ENCODE measurements at places on chromosomes 1 and 21.
A peak's percentile ranks its signal among the peaks of the same experiment; 100 is the strongest.

GRCh38 chr1:20124456-20125057 is 5.2 kb upstream of the PLA2G2D start:
- DNase-seq: no peak

DNA sequence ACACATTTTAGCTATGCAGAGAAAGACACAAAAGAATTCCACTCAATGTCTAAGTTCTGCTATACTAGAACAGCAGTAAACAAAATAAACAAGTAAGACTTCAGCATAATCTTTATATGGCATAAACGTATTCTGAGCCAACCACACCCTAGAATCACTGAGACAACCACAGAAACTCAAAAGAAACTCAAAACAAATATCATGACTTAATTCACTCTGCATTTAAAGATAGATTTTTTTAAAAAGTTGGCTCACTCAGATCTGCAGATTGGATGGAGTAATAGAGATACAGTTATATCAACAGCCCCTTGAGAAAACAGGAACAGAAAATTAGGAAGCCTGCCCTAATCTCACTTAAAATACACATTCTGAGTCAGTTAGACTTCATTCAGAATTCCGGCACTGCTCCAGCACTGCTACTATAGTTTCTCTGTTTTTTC is 95.0 kb downstream of the COL24A1 start:
- DNase-seq: no peak

DNA sequence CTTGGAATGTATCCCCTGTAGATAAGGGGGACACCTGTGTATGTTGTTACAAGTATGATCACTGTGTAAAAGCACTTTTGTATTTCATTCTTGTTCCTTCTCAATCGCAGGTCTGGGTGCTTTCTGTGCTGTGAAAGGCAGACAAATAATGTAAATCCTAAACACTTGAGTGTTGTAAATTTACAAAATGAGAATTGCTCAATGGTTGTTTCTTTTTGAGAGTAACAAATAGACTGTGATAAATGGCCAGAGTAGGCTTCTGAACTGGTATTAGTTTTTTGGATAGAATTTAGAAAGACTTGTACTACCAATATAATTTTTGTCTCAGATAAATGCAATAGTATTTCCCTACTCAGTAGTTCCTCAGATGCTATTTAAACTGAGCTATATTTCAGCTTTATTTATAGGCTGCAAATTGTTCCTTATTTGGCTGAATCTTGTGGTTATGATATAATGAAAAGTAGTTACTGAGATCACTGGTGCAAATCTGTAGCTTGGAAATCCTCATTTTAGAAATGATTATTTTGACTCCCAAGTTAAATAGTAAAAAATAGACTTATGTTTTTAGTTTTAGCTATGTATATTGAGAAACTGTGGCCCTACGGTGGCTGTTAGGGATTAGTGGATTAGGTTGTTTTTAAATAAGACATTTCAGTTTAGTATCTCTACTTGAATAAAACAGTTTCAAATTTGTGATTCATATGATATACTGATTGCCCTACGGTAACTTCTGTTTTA is 9.2 kb downstream of the BACH1 start:
- DNase-seq: no peak

DNA sequence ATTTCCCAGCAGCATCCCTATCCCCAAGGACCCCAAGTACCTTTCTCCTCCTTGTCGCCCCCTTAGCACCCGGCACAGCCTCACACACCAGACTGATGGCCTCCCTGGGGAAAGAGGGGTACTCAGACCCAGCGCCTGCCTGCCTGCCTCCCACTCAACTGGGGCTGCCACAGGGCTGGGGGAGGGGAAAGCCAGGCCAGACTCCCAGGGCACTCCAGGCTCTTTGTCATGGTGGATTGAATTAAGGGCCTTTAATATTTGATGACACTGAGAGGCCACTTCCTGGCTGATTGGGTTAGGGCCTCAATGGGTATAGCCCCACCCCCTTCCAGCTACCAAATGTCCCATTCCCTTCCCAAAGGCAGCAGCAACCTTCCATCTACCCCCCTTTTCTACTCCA is 1.8 kb downstream of the SHC1 start:
- no peak for DNase-seq

- DNase-seq: no peak
Observed at GRCh38 chr1:17671314-17671705, 83.8 kb upstream of the ACTL8 start.

DNA sequence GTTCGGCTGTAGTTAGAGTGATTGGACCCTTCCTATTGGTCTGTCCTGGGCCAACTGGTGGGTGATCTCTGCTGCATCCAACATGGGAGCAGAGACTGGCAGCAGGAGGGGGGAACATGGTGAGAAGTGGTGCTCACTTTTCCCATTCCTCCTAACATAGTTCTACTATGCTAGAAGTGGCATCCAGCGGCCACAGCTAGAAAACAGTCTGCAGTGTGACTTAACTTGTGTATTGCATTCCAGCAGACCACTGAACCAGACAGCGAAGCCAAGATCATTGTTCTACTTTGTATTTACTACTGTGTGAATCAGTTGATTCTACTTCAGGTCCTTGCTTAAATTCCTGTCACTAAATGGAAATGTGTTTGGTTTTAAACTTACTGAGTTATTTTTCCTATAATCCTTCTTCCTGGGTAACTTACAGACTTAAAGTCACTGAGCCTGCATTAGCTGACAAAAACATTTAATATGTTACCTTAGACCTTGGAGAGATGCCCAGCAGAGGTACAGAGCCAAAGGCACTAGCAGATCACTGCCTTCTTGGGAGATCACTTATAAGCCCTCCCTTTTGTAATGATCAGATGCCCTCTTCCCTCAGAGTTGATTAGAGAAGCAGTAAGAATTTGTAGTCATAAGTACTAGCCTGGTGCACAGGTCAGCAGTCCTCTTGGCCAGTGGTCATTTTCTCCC is 8.2 kb downstream of the FABP3 start:
- DNase-seq: no peak

- DNase-seq: no peak
Observed at GRCh38 chr1:186076006-186076405, 299.0 kb downstream of the TPR start.

- DNase-seq: no peak
Observed at GRCh38 chr1:182149411-182149965, 88.0 kb upstream of the ZNF648 start.

DNA sequence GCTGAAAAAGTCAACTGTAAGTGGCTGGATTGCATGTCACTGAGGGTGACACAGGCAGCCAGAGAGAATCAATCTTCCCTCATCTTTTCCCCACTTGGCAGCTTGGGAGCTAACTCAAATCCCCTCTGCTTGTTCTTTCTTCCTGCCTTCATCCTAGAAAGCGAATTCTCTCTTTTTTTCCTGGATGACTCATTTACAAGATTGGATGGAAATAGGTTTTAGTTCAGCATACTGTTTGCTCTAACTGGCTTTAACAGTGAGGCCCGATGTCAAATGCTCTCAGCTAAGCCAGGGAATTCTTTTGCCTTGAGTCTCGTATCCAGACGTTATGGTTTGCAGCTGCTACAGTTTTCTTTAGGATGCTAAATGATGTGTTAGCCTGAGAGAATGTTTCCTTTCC is 72.7 kb downstream of the HUNK start:
- DNase-seq: no peak

DNA sequence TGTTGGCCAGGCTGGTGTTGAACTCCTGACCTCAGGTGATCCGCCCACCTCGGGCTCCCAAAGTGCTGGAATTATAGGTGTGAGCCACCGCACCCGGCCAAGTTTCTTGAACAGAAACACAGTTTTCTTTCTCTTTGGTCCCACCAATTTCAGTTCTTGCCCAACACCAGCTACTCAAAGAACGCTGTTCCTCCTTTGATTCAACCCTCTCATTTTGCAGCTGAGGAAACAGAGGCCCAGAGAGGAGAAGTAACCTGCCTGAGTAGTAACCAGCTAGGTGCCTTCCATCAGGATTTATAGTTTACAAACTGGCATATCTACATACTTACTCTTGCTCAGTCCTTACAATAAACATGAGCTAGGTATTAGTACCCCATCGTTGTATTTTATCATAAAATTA is 119.9 kb downstream of the SYF2 start:
- DNase-seq: no peak

- no peak for DNase-seq
Observed at GRCh38 chr1:17742583-17742982, 12.6 kb upstream of the ACTL8 start.

DNA sequence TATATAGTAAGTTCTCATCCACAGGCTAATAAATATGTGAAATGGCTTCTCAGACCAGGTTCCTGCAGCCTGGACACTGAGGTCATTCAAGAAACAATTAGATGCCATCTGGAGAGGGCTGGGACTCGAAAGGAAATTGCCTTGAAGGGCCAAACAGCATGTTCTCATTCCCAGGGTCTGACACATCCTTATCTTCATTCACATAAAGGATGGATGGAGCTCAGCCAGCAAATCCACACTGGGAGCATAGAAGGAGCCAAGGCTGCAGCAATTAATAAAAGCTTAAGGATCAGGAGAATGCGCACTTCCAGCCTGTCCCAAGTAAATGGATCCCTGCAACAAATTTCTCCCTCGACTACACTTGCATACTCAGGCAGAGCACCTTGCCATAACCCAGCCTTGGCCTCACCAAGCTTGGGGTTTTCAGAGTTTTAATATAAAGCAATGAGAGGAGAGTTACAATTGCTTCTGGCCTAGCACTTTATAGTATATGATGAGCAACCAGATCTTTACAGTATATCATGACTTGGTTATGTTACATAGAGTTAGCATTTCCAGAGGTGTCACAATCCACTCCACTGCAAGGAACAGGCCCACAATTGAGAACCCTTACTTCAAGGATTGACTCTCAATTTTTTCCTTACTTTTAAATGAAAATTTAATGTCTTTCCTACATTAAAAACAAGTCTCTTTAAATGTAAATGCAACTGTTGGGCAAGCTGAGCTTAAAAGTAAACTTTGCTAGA is 55.9 kb downstream of the BCAR3 start:
- peak; percentile 95 for DNase-seq

DNA sequence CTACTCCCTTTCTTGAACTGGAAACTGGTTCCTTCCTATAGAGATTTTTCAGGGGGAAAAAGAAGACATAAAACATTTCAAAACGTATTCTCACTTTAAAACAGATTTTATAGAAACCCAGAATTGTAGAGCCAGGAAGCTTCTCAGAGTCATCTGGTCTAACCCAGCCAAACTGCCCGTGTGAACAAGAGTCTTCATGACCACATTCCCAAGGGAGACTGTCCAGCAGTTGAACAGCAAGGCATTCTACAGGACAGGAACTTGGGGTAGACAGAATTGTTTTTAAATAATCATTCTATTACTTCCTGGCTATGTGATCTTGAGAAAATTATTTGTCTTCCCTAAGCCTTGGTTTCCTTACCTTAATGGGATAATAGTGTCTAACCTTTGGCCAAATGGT is 163.5 kb upstream of the IVNS1ABP start:
- no peak for DNase-seq

GRCh38 chr21:34593954-34594531 is 20.9 kb downstream of the RCAN1 start:
- DNase-seq: no peak

GRCh38 chr1:147243841-147244240 is 1.4 kb downstream of the CHD1L start:
- DNase-seq: no peak

DNA sequence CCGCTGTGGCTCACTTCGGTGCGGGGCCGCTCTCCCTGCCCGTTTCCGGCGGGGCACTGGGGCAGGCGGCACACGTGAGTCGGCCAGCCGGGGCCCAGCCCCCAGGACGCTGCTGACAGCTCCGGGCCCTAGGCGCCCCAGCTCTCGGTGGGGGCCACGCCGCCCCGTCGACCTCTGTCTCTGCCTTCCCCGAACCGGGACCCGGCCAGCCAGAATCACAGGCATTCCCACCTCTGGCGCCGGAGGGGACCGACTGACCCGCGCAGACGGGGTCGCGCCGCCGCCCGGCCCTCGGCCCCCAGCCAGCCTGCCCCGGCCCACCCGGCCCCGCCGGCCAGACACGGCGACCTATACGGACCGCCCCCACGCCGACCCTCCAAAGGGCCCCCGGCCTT is 755 bp downstream of the SCMH1 start:
- no peak for DNase-seq

GRCh38 chr1:106780066-106780465 is 276.4 kb upstream of the PRMT6 start:
- no peak for DNase-seq

GRCh38 chr1:71831646-71832045 is 450.7 kb downstream of the NEGR1 start:
- DNase-seq: no peak

- DNase-seq: no peak
Observed at GRCh38 chr1:188670837-188671236, 1806.8 kb downstream of the BRINP3 start.

- DNase-seq: no peak
Observed at GRCh38 chr1:12178511-12178910, 11.7 kb downstream of the TNFRSF1B start.

- DNase-seq: no peak
Observed at GRCh38 chr21:16308269-16308668, 578.5 kb downstream of the USP25 start.

GRCh38 chr1:14500041-14500440 is 98.4 kb upstream of the KAZN start:
- no peak for DNase-seq

DNA sequence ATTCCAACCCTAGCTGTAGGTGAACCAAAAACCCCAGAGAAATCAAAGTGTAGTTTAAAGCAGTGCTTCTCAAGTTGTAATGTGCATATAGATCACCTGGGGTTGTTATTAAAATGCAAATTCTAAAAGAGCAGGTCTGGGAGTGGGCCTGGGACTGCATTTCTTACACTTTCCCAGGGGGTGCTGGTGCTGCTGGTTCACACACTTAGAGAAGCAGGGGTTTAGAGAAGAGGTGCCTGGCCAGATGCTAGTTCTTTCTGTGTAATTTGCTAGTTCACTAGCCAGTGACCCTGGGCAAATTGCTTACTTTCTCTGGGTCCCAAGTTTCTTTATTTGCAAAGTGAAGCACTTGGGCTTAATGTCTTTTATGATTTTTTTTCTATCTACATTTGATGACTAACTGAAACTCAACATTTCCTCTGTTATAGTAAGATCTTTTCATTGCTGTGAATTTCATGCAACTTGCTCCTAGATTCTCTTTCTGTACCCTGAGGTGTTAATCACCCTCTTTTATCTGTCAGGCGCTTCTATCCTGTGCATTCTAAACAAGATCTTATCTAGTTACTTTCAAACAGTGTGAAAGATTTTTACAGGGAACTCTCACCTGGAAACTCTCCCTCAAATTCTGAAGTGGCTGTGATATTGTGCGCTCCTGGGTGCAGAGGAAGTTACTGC is 141.9 kb upstream of the UBE2U start:
- no peak for DNase-seq

DNA sequence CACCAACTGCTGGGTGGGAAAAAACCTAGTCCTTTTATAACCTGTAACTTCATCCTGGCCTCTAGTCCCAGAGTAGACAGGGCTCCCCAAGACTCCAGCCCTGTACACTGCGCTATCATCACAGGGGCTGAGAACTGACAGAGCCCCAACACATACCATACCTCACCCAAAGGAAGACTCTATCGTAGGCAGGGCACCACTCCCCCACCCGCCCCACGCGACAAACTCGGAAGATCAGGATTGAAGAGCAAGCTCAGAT is 15.8 kb downstream of the INPP5B start:
- DNase-seq: no peak

GRCh38 chr1:32474954-32475353 is 10.1 kb downstream of the ZBTB8B start:
- DNase-seq: no peak

All from glomerular endothelial cell (primary cell).